ENCODE measurements at places on chromosomes 7 and 10. TPM values are rescaled to one million over a fixed set of nuclear protein-coding genes. Genes with fewer than 3 reads are reported as not detected.

KCP gene
- total RNA-seq, result not detected

PRRT4 gene
- 0.40 TPM for total RNA-seq

- H3K27ac ChIP-seq, result no peak overlapping the region
- H3K27me3 ChIP-seq, result no peaks in the 10 kb centered on the region
- no peaks in the 10 kb centered on the region for H3K36me3 ChIP-seq
- H3K4me1 ChIP-seq, result no peaks in the 10 kb centered on the region
Measured at GRCh38 chr7:29853789-29854188, 47.5 kb downstream of the WIPF3 start.

DNA sequence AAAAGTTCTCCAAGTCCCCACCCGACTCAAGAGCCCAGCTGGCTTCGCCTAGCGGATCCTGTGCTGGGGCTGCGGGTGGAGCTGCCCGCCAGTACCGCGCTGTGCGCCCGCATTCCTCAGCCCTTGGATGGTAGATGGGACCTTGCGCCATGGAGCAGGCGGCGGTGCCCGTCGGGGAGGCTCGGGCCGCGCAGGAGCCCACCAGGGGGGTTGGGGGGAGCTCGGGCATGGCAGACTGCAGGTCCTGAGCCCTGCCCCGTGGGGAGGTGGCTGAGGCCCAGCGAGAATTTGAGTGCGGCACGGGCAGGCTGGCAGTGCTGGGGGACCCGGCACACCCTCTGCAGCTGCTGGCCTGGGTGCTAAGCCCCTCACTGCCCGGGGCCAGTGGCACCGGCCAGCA is 57.0 kb downstream of the TBC1D12 start:
- H3K27ac ChIP-seq, result no peak overlapping the region
- H3K4me3 ChIP-seq, result no peak overlapping the region
- H3K36me3 ChIP-seq, result no peaks in the 10 kb centered on the region
- peaks cover 20% of the 10 kb centered on the region for H3K27me3 ChIP-seq
- no peaks in the 10 kb centered on the region for H3K4me1 ChIP-seq
- DNase-seq, result no peak

GRCh38 chr10:29635711-29636144 is 957 bp upstream of the SVIL start:
- no peak for DNase-seq
- peaks cover 42% of the 10 kb centered on the region for H3K4me1 ChIP-seq
- H3K27ac ChIP-seq, result no peak overlapping the region
- H3K27me3 ChIP-seq, result no peaks in the 10 kb centered on the region
- peaks cover 12% of the 10 kb centered on the region for H3K36me3 ChIP-seq

Measured in activated naive CD4-positive, alpha-beta T cell treated with anti-CD3 and anti-CD28 coated beads for 36 hours (primary cell).